ENCODE measurements at places on chromosomes 7 and 10.

DNA sequence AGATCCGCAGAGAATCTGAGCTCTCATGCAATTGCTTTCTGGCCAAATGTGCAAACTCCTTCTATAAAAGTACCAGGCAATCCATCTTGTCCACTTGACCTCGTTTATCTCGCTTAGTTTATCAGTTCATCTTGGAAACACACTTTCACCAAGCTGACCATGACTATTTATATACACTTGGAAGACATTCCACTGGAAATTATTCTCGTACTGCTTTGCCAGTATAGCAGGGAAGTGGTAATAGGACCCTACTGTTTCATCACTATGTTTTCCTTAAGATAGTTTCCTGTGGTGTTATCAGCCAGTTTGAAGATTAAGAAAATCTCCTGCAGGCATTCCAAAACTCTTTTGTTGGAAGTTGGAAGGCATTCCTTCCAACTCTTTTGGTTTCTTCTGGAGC lies 115.3 kb upstream of the FAM171A1 start:
- H3K4me3 ChIP-seq: no peak overlapping the region
- H3K36me3 ChIP-seq: peaks cover 9% of the 10 kb centered on the region
- no peak overlapping the region for H3K27ac ChIP-seq
- peaks cover 52% of the 10 kb centered on the region for H3K4me1 ChIP-seq
- DNase-seq: no peak
- H3K27me3 ChIP-seq: peaks cover 11% of the 10 kb centered on the region

DNA sequence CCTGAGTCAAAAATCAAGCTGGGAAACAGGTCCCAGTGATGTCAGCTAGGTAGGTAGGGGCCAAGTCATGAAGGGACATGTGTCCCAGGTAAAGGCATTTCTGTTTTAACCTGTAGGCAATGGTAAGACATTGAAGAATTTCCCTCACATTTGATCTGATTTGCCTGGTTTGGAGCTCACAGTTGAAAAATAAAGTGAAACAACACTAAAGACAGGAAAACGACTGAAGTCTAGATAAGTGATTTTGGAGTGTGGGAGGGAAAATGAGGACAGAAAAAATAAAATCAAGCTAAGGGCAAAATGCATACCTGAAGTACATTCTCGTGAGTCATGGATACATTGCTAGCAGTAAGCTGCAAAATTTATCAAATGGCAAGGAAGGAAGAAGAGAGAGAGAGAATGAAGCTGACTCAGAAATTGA lies 169.9 kb downstream of the SKIDA1 start:
- H3K27me3 ChIP-seq: peaks cover 3% of the 10 kb centered on the region
- H3K4me1 ChIP-seq: peaks cover 6% of the 10 kb centered on the region
- no peaks in the 10 kb centered on the region for H3K36me3 ChIP-seq
- no peak for DNase-seq
- H3K4me3 ChIP-seq: no peak overlapping the region
- H3K27ac ChIP-seq: peak overlapping the region; percentile 52

DNA sequence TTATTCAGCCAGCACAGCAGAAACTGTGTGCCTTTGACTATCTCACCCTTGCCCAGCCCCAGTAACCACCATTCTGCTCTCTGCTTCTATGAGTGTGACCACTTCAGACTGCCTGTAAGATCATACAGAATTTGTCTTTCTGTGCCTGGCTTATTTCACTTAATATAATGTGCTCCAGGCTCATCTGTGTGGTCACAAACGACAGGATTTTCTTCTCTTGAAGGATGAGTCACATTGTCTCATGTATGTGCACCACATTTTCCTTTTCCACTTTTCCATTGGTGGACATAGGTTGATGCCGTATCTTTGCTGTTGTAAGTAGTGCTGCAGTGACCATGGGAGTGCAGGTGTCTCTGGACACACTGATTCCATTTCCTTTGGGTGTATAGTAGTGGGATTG lies 122.5 kb upstream of the LANCL2 start:
- H3K4me3 ChIP-seq: no peak overlapping the region
- H3K27me3 ChIP-seq: peaks cover 17% of the 10 kb centered on the region
- no peak overlapping the region for H3K27ac ChIP-seq
- H3K36me3 ChIP-seq: no peaks in the 10 kb centered on the region

- H3K4me3 ChIP-seq: no peak overlapping the region
- H3K4me1 ChIP-seq: peaks cover 6% of the 10 kb centered on the region
- H3K36me3 ChIP-seq: peaks cover 45% of the 10 kb centered on the region
- peak; percentile 83 for DNase-seq
These were observed 10.3 kb downstream of the SUMF2 start for GRCh38 chr7:56074371-56074791.

DNA sequence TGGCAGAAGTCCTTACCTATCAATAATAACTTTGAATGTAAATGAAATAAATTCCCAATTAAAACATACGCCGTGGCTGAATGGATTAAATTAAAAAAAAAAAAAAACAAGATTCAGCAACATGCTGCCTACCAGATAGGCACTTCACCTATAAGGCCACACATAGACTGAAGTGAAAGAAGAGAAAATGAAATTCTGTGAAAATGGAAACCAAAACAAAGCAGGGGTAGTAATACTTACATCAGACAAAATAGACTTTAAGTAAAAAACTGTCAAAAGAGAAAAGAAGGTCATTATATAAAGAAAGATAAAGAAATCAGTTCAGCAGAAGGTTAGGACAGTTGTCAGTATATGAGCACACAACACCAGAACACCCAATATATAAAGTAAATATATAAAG lies 55.3 kb downstream of the TCAF1 start:
- no peak overlapping the region for H3K27ac ChIP-seq
- H3K4me3 ChIP-seq: no peak overlapping the region
- H3K27me3 ChIP-seq: no peaks in the 10 kb centered on the region

DNA sequence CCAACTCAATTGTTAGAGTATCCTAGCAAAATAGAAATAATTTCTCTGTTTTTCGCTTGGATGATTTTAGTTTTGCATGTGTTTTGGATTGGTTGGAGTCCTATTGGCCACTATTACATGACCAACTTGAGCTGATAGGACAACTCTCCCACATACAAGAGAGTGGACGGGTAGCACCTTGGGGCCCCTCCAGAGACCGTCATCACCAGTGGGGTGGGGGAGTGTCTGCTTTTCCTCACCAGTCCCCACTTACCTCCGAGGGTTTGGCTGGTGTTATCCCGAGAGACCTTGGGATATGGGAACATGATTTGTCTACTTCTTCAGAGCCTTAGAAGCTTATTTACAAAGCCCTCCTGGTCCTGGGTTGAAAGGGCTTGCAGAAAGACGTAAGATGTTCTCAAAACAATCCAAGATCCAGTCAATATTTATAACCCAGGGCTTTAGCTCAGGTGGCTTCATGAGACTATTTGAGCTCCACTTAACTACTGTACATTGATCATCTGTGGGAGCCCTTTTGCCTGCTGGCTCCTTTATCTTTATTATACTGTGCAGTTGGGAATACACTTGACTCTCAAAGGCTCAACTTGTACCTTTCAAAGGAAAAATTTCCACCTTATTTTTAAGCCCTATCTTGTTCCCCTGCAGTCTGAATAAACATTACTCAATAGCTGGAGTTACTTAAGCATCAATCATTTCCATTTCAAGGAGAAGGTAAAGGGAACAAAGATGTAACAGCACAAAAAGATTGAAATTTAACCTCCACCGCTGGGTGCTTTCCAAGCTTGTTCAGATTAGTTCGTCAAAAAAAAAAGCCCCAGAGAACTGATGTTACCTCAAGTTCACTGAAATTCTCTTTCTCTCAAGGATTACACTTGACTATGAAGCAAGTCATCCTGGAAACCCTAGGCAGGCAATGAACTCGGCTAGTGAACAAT lies 119.7 kb downstream of the WDR11 start:
- peaks cover 23% of the 10 kb centered on the region for H3K36me3 ChIP-seq
- H3K4me3 ChIP-seq: no peak overlapping the region
- peaks cover 42% of the 10 kb centered on the region for H3K4me1 ChIP-seq

DNA sequence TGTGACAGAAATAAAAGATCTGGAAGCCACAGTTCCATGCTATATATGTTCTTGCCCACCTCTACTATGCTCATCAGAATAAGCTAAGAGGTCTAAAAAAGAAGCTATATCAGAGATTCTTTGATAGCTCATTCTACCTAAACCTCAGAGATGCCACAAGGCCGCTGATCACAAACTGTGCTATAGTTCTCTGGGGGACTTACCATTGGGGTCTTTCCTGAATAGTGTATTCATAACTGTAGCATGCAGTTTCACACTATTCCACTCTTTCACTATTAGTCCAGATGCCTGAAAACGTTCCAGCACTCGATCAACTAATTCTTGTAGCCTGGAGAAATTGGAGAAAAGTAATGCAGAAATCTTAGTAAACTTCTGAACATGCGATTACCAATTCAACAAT lies 44.5 kb upstream of the SPOCK2 start:
- peaks cover 17% of the 10 kb centered on the region for H3K4me1 ChIP-seq
- H3K27me3 ChIP-seq: peaks cover 3% of the 10 kb centered on the region
- no peak for DNase-seq
- no peak overlapping the region for H3K4me3 ChIP-seq
- peaks cover 39% of the 10 kb centered on the region for H3K36me3 ChIP-seq

Measured in nephron progenitor cell (in vitro differentiated cells).